CD8-positive, alpha-beta memory T cell (primary cell): ENCODE measurements at places on chromosomes 2 and 18. TPM values are rescaled to one million over a fixed set of nuclear protein-coding genes. Genes with fewer than 3 reads are reported as not detected.

- H3K27me3 ChIP-seq = no peaks in the 10 kb centered on the region
- H3K36me3 ChIP-seq = no peaks in the 10 kb centered on the region
- no peak for DNase-seq
- peaks cover 14% of the 10 kb centered on the region for H3K4me1 ChIP-seq
- H3K27ac ChIP-seq = no peak overlapping the region
These were observed 19.8 kb upstream of the SUCLG1 start for GRCh38 chr2:84478867-84479266.

The GRHL1 gene
- 0.93 TPM for total RNA-seq

GRCh38 chr18:56532176-56532840 is 106.1 kb downstream of the TXNL1 start:
- no peaks in the 10 kb centered on the region for H3K36me3 ChIP-seq
- H3K4me3 ChIP-seq = no peak overlapping the region
- no peak overlapping the region for H3K27ac ChIP-seq

DNA sequence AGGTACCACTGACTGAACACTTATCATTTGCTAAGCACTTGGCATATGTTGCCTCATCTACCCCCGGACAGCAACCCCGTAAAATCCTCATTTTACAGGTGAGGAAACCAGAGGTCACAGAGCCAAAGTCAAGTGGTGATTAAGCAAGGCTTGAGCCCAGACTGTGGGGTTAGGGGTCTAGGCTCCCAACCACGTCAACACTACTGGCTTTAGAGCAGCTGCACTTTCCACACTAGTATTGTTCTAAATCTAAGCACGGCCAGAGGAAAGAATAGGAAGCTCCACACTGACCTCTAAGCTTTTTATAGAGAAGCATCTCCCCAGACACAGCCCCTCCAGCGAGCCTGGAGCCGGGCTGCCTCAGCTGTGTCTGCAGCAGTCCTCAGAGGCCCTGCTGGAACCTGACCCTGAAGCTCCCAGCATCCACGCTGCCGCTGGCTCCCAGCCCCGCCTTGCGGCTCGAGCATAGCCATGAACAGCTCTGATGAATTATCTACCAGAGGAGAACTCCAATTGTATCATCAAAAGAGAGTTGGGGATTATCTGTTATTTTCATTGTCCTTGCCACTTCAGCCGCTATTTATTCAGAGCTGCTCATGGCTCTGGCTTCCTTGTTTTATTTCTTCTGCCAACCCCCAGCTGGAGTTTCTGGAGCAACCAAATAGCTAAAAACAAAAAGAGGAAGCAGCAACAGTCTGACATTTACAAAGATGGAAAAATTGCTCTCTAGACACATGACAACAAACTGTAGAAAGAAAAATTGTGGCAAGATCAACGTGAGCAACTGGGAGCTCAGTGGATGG is 62.2 kb upstream of the RTN4 start:
- H3K27ac ChIP-seq = peak overlapping the region; percentile 68

The IRS1 gene
- 3.9 TPM for total RNA-seq

GRCh38 chr2:72993147-72993932 is 76.0 kb downstream of the EMX1 start:
- no peaks in the 10 kb centered on the region for H3K36me3 ChIP-seq
- DNase-seq = peak; percentile 33
- H3K4me3 ChIP-seq = no peak overlapping the region
- no peak overlapping the region for H3K27ac ChIP-seq

The PLB1 gene
- 0.35 TPM for total RNA-seq
